ENCODE measurements at places on chromosomes 16 and 17.

DNA sequence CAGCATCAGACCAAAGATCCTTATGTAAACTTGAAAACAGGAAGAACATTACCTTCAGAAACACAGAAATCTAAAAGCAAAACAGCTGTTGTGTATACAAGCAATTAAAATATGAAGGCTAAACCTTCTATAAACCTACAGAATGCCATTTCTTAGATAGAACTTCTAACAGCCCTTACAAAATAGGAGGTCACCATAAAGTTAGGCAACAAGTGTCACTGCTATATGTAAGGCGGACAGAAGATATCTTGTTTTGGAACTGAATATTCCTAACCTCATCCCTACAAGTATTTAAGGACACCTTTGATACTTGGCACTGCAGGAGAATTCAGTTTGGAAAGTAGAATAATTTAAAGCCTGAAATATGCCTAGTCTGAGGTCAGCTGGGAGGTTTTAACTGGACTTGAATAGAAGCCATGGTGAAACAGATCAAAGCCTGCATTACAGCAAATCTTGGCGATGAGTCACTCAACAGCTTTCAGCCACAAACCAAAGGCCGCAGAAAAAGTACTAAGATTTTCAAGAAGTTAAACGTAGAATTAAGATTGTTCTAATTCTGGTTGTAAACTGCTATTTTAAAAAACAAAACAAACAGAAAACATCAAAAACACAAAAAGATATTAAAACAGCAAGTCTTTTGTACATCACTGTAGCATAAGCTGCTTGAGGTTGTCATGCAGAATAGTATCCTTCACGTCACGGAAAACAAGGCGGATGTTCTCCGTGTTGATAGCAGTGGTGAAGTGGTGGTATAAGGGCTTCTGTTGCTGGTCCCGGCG lies 42.7 kb downstream of the GNA13 start:
- peak; percentile 85 for DNase-seq

GRCh38 chr16:16126896-16127295 lies 96.4 kb downstream of the ABCC6 start:
- DNase-seq = no peak

DNA sequence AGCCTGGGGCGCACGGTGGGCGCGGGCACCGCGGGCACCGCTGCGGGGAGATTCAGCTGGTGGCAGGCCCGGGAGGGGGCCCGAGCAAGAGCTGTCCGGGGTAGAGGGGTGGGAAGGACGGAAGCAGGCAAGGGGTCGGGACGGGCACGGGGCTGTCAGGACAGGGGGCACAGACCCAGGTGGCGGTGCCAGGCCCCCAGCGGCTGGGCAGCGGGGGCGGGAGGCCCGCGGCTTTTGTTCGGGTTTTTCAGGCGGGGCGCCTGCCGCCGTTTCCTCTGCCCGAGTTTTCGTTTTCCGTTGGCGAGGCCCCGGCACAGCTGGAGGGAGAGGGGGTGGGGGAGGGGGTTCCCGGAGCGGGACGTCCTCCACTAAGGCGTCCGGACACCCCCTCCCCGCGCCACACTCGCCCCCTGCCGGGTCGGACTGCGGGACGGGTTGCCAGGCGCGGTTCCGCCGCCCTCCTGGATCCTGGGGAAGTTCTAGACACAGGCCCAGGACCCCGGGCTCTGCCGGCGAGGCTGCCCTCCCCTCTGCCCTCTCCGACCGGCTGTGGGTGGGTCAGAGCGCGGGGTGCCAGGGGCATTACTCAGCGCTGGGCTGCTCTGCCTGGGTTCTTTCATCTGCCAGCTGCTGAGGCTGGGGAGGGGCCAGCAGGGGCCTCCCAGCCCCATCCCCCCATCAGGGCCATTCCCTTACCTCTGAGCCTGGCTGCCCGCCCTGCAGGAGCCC lies 543 bp downstream of the ARHGAP23 start:
- peak; percentile 77 for DNase-seq

DNA sequence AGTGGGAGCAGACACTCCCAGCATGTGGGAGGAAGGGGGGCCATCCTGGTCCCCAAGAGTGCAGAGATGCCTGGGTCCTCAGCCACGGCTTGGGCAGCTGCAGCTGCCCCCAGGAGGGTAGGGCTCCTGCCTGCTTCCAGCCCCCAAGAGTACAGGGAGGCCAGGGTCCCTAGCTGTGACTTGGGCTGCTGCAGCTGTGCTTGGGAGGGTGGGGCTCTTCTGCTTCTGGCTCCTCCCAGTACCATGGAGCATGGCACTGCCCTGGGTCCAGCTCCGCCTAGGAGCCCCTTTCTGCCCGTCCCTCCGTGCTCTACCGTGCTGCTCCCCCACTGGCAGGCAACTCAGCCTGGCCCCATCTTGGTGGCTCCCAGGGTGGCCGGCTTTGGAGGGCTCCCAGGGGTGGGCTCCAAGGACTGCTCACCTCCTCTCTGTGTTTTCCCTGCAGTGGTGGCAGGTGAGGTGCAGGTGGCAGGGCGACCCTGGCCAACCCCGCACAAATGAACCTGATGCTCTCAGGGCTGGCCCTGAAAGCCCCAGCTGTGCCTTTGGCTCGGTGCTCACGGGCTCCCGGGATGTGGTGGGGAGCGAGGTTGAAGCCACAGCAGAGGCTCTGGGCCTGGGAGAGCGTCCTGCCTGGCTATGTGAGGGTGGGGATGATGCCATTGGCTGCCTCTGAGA lies 18.5 kb upstream of the USP22 start:
- DNase-seq = no peak

DNA sequence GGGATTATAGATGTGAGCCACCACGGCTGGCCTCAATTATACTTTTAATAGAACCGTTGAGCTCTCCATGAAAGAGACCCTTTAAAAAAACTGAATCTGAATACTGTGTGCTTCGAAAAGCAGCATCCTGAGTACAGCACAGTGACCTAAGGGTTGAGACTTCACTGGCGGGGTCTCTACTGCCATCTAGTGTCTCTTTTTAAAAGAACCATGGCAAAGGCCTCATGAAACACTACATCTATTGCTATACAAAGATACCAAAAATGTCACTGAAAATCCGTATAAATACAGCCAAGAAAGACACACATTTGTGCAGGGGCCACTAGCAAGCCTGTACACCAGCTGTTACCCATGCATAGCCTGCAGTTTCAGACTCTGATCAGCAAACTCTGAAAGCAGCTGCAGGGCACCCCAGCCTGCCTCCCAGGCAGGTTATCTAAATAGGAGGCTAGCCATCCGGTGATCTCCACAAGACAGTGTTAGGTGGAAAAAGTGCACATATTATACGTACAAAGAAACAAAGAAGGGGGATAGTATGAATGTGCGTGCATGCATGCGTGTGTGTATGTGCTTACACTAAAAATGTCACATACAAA lies 35.3 kb downstream of the NPLOC4 start:
- DNase-seq = peak; percentile 79
